Natural killer cell (primary cell): ENCODE measurements at places on chromosomes 4 and X.
A peak's percentile ranks its signal among the peaks of the same experiment; 100 is the strongest.

DNA sequence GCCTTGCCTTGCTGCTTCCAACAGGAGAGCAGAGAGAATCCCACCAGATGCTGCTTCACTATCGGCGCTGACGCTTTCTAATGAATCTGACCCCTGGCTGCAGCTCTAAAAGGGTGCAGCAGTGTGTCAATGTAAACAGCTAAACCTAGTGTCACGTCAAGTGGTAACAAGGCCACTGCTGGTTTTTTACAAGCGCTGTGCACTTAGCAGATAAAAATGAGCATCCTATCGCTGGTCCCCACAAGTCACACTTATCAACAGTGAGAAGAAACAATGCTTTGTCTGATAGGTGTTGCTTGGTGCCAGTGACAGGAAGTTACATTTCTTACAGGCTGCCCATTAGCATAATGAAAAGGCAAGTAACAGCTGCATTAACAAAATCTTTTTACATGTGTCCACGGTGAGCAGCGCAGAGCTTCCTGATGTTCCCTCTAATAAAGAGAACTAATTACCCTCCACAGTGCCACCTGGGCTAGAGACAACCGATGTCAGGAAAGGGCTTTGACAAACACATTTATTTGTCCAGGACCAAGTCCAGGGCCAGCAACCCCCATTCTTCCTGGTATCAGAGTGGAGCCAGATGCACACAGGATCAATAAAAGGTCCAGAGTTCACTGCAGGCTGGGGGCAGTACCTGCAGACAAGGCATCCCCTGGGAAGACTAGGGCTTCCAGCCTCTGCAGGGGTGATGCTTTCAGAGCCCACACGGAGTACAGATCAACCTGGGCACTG lies 176.0 kb downstream of the MGST2 start:
- H3K36me3 ChIP-seq: no peaks in the 10 kb centered on the region
- H3K4me3 ChIP-seq: no peak overlapping the region
- peak overlapping the region; percentile 57 for H3K27ac ChIP-seq

GRCh38 chr4:180650273-180650672 lies 1592.9 kb upstream of the TENM3 start:
- H3K36me3 ChIP-seq: no peaks in the 10 kb centered on the region
- no peaks in the 10 kb centered on the region for H3K4me1 ChIP-seq
- no peak for DNase-seq
- no peak overlapping the region for H3K4me3 ChIP-seq
- no peaks in the 10 kb centered on the region for H3K27me3 ChIP-seq

DNA sequence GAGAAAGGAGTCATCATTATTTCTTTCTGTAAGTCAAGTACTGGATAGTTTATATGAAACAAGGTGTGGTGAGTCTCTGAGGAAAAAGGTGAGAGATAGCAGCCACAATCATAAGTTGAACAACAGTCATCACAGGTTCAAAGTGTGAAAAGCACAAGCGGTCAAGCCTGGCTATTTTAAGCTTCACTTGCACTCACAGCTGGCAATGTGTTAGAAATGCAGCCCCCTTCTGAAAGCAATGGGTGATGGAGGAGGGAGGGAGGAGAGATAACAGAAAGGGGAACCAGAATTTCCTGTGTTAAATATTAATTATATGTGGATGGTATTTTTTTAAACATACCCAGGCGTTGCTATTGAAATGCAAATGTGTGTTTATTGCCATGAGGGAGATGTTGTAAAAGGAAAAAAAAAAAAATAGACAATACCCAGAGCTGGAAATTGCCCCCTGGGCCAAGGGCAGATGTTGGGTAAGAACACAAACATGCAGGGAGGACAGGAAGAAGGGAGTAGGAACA lies 26.9 kb upstream of the BMP3 start:
- peak; percentile 6 for DNase-seq
- no peaks in the 10 kb centered on the region for H3K36me3 ChIP-seq
- H3K4me3 ChIP-seq: no peak overlapping the region
- peaks cover 5% of the 10 kb centered on the region for H3K4me1 ChIP-seq

GRCh38 chr4:3684546-3684945 lies 81.6 kb upstream of the ADRA2C start:
- H3K36me3 ChIP-seq: no peaks in the 10 kb centered on the region
- H3K4me1 ChIP-seq: no peaks in the 10 kb centered on the region
- H3K27ac ChIP-seq: no peak overlapping the region
- no peaks in the 10 kb centered on the region for H3K27me3 ChIP-seq

GRCh38 chr4:123390846-123391456 lies 5.6 kb upstream of the SPRY1 start:
- H3K27me3 ChIP-seq: no peaks in the 10 kb centered on the region
- H3K27ac ChIP-seq: no peak overlapping the region

- no peaks in the 10 kb centered on the region for H3K4me1 ChIP-seq
- no peaks in the 10 kb centered on the region for H3K36me3 ChIP-seq
- no peaks in the 10 kb centered on the region for H3K27me3 ChIP-seq
- H3K4me3 ChIP-seq: no peak overlapping the region
- H3K27ac ChIP-seq: no peak overlapping the region
These were observed 11.6 kb downstream of the VEGFC start for GRCh38 chr4:176780995-176781738.

- no peaks in the 10 kb centered on the region for H3K36me3 ChIP-seq
- H3K27me3 ChIP-seq: no peaks in the 10 kb centered on the region
- H3K27ac ChIP-seq: no peak overlapping the region
These were observed 779.6 kb upstream of the HTR2C start for GRCh38 chrX:113804291-113804690.

GRCh38 chrX:150240643-150240970 lies 122.5 kb upstream of the MAMLD1 start:
- no peak for DNase-seq
- no peaks in the 10 kb centered on the region for H3K4me1 ChIP-seq
- H3K27me3 ChIP-seq: no peaks in the 10 kb centered on the region
- no peaks in the 10 kb centered on the region for H3K36me3 ChIP-seq
- H3K4me3 ChIP-seq: no peak overlapping the region

DNA sequence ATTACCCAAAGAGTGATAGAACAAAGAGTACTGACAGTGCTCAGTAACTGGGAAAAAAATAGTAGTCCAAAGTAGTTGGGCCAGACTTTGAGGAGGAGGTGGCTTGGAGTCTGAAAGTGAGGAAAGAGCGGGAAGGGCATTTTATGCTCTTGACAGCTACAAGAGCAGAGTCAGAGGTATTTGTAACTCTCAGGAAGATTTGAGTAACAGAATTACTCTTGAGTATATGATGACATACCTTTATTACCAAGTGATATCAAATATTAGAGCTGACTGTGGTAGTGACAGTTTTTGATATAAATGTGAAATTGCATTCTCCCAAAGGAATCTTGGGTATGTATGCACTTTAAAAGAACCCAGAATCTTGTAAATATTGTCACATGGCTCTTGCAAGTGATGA lies 2.2 kb downstream of the SLAIN2 start:
- H3K4me1 ChIP-seq: peaks cover 17% of the 10 kb centered on the region
- H3K4me3 ChIP-seq: no peak overlapping the region
- H3K27ac ChIP-seq: no peak overlapping the region
- no peaks in the 10 kb centered on the region for H3K36me3 ChIP-seq
- no peak for DNase-seq

DNA sequence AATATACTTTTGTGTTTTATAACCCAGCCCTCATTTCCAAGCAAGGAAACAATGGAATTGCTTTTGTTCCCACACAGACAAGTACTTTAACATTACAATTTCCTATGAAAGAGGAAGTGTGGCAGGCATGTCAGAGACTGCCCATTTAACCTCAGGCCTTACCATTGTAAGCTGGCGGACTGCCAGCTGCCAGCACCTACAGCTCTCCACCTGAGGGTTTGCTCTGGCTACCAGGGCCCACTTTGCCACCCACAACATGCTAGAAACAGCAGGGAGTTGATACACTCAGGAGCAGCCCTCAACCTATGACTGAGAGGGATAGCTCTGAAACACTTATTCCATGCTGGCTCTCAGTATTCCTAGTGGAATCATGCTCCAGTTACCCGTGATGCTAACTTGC lies 152.3 kb upstream of the PRDX4 start:
- no peaks in the 10 kb centered on the region for H3K36me3 ChIP-seq
- no peaks in the 10 kb centered on the region for H3K4me1 ChIP-seq
- no peak overlapping the region for H3K27ac ChIP-seq
- no peak for DNase-seq
